ENCODE measurements at places on chromosomes 3 and 15.

GRCh38 chr3:186532598-186533072 is 11.5 kb downstream of the CRYGS start:
- DNase-seq, result no peak

- DNase-seq, result no peak
These were observed 14.7 kb upstream of the CHD2 start for GRCh38 chr15:92885224-92886041.

GRCh38 chr15:101528108-101528916 is 38.8 kb upstream of the PCSK6 start:
- DNase-seq, result no peak

DNA sequence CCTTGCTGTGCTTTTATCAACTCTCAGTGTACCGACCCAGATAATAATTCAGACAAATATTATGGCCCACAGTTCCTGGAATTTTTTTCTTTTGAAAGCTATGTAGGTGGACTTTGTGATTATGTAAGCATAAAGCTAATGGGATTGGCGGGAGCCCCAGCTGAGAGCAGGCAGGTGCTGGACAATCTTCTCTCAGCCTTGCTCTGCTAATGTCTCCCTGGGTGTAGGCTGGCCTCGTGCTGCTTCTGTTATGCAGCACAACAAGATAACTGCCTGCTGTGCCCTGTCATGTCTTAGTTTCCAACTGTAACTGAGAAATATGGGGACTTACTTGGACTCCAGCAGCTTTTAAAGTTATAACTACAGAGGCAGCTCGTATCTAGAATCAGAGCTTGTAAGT is 415.0 kb downstream of the PDCD6IP start:
- no peak for DNase-seq

- DNase-seq, result no peak
These were observed 47.1 kb downstream of the CRTC3 start for GRCh38 chr15:90576711-90577389.

DNA sequence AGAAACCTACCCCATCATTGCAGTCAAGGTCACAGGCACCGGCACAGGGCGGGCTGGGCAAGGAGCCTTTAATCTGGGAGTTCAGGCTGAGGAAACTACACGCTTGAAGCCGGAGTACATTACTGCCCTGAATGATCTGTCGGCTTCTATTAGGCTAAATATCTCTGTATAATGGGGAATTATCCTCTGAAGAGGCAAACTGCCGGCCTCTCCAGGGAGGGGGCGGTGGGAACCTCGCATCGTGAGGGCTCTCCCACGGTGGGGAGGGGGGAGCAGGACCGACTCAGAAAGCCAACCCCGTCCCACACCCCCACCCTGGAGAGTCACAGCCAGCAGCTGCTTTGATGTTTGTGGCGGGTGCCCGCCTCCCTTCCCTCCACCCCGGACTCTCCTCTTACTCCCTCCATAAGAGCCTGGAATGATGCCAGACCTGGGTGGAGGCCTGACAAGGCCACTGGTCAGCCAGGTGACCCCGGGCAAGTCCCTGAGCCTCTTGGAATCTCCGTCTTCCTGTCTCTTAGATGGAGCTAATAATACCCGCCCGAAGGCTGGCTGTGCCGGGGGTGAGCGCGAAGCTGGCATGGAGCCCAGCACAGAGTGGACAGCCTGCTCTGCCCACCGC is 63.4 kb upstream of the LINGO1 start:
- DNase-seq, result no peak

DNA sequence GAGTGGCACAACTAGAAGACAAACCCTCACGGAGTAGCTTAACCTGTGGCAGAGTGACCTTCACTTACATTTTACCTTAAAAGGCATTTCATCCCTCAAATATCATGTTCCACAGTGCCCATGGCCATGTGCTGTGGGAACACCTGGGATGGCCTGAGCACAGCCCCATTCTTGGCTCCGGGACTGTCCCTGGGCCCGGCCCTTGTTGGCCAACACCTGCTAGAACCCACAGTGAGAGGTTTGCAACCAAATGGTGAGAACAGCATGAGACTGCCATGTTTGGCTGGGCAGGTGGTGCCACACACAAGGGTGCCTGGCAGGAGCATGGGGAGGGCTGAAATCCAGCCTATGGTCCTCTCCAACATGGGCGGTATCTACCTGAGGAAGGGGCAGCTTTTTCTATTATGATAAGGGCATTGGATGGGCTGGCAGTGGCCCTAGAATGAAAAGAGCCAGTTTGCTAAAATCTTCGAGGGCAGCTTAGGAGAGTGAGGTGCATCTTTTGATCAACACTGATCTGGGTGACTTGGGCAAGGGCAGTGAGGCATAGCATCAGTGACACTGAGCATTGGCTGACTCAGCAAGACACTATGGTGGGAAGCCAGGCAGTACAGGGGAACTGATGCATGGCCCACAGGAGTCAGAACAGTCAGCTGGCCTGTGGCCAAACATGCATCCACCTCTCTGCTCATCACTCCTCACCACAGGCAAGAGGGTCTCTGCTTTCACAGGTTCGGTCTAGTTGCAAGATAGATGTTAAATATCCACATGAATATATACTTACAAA is 53.9 kb downstream of the SYNM start:
- DNase-seq, result no peak

GRCh38 chr3:134180761-134181160 is 69.9 kb downstream of the RYK start:
- DNase-seq, result no peak

DNA sequence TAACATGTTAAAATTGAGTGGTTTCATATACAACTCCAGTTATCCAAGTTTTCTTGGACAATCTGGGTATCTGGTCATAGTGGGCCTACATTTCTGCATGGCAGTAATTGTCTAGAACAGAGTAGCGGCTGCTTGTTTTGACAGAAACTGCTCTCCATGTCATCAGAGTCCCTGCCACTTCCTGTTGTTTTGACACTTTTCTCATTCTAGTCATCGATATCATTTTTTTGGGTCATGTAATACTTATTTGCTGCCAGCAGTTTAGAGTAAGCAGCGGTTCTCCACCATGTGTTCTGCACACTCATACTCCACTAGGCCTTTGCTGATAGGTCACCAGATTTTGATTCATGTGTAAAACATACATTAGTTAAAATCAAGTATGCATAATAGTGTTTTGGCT is 81.5 kb downstream of the SLC25A26 start:
- DNase-seq, result no peak

DNA sequence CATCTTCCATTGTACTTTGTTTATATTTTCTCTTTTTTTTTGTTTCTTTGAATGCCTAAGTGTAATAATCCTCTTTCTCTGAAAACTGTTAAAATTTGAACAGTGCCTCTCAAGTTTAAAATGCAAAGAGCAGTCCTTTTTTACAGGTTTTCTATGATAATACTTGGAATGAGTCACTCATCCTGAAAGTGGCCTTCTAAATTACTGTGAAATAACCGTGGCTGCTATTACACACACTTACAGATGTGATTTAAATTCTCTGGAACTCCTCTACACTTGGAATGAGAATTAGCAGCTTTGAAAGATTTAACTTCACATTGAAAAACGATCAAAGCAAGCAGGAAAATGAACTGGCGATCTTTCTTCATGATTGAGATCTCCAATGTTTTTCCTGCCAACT is 105.9 kb downstream of the ROBO1 start:
- no peak for DNase-seq

GRCh38 chr3:4985330-4986174 is 6.3 kb downstream of the BHLHE40 start:
- DNase-seq, result no peak

- no peak for DNase-seq
These were observed 182.2 kb upstream of the ICE2 start for GRCh38 chr15:60661080-60661645.

GRCh38 chr15:25770618-25771337 is 92.3 kb downstream of the ATP10A start:
- DNase-seq, result no peak

GRCh38 chr3:187951452-187952190 is 202.3 kb upstream of the LPP start:
- DNase-seq, result no peak

GRCh38 chr15:83871808-83872559 is 218.1 kb downstream of the ADAMTSL3 start:
- DNase-seq, result no peak

DNA sequence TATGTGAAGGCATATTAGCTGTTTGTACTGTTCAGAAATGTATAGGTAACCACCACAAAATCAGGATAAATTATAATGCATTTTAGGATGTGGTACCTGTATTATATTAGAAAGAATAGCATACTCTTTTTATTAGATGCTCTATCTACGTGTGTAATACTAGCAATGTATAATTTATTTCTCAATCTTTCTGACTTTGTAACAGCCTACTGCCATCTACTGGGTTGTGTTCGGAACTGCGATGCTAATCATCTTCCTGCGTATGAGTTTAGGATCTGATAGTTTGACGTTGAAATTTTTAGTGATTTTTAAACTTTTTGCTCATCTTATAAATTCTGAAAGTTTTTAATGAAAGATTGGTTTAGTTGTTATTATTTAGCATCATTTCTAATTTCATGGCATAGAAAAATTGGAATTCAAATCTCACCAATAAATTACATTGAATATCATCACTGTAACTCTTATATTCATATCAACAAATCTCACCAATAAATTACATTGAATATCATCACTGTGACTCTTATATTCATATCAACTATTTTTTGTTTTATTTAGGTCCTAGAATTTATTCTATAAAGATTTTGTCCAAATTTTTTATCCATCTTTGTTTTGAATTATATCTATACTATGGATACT is 322.7 kb upstream of the ZNF717 start:
- DNase-seq, result no peak

DNA sequence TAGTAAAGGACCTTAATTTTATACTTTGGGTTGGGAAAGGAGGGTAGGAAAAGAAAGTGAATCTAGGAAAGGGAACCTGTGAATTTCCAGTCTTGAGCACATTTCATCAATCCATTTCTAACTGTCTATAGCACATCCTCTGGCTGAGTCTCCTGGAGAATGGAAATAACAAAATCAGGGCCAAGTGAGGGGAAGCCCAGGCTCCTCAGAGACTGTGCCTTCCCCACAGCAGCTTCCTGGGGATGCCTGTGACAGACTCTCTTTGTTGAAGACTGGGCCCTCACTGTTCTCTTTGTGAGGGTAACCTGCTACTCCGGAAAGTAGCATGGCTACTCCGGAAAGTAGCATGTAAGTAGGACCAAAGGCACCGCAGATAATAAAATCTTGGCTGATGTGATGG is 22.6 kb upstream of the CSPG5 start:
- DNase-seq, result no peak

GRCh38 chr3:16675805-16676204 is 70.6 kb upstream of the DAZL start:
- no peak for DNase-seq

DNA sequence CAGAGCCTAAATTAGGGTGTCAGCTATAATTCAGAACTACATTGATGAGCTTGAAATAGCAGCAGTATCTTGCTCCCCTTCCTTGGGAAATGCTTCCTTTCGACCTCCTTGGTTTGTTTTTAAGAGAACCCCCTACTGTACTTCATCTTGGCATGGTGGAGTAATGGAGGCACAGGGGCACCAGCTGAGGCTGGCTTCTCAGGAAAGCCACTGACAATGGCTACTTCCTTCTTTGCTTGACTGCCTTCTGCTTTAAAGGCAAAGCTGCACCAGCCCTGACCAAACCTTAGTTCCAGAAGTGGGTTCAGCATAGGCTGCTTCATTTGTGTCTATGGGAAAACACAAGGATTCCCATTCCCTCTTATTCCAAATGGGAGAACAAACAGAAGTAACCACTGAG is 1.5 kb upstream of the FBXL22 start:
- DNase-seq, result no peak

GRCh38 chr3:149273096-149273751 is 51.6 kb upstream of the CP start:
- DNase-seq, result no peak

DNA sequence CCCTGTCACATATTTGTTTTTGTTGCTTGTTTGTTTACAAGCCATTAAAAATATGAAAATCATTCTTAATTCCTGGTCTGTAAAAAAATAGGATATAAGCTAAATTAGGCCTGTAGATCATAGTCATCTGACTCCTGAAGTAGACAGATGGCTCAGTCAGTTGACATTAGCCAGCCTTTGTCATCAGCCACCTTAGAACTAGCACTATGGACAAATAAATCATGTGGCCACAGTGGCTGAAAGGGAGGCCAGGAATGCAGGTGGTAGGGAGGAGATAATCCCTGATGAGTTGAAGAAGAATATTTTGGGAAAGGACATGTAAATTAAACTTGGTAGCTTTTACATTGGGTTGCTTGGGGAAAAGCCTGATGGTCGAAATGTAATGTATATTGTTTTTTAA is 1544.9 kb downstream of the SI start:
- DNase-seq, result no peak

DNA sequence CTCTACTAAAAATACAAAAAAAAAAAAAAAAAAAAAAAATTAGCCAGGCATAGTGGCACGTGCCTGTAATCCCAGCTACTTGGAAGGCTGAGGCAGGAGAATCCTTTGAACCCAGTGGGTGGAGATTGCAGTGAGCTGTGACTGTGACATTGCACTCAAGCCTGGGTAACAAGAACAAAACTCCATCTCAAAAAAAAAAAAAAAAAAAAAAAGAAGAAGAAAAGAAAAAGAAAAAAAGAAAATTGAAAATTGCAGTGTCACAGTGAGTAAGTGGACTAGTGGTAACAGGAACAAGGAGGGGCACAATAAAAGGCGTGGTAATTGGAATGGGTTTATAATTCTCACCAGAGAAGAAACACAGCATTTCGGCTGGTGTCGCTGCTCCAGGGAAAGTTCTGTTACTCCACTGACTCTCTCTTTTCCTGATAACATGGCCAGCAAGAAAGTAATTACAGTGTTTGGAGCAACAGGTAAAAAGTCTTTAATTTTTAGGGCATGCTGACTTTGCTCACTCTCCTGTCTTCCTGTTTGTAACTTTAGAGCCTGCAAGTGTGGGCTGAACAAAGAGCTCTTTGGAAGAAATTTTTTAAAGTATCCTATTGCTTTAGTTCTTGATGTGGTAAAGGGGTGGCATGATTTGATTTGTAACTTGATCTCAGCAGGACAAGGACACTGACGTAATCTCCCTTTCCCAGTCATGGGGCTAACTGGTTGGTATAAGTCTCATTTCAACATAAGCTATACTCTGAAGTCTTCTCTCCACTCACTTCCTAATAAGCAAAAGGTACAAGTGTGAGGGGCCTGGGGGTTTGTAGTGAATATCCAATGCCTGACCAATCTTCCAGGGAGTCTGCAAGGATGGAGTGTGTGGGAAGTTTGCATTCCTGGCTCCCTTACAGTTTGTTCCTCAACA is 22.1 kb upstream of the TRA2B start:
- DNase-seq, result no peak

GRCh38 chr3:115855911-115856310 is 232.6 kb downstream of the GAP43 start:
- no peak for DNase-seq

DNA sequence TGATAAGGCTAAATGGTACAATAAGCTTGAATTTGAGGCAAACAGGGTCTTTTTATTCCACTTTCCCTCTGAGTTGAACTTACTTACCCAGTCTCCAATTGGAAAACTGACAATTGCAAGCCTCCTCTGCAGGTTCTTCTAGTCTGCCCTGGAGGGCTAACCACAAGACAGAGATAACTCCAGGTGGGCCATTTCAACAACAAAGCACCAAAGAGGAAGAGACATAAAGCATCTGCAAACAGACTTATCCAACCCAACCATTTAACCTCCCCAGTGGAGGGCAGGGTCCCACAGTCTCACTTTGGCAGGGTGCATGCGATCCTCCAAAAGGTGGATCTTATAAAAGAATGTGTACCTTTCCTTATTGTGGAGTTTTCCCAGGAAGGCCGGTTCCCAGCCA is 525.8 kb downstream of the DIPK2A start:
- DNase-seq, result no peak
